ENCODE measurements at places on chromosomes 16 and 17.
A peak's percentile ranks its signal among the peaks of the same experiment; 100 is the strongest.

GRCh38 chr17:68397108-68397536 is 60.2 kb downstream of the WIPI1 start:
- no peak for DNase-seq

GRCh38 chr16:25585526-25585925 is 106.2 kb upstream of the HS3ST4 start:
- no peak for DNase-seq

GRCh38 chr17:51672065-51672464 is 411.7 kb downstream of the UTP18 start:
- DNase-seq, result no peak

DNA sequence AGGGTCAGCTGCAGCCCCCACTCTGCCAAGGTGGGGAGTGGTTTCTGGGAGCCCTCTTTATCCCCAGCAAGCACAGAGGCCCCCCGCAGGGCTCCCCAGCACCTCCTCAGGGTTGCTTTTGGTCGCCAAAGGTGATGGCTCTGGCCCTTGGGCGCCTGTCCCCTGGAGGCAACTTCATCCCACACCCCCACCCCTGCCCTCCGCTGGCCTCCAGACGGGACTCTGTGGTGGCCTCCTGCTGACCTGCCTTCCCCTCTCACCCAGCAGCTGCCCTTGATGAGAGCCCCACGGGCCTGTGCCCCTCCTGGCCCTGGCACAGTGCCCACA is 7.8 kb upstream of the RHOT2 start:
- no peak for DNase-seq

DNA sequence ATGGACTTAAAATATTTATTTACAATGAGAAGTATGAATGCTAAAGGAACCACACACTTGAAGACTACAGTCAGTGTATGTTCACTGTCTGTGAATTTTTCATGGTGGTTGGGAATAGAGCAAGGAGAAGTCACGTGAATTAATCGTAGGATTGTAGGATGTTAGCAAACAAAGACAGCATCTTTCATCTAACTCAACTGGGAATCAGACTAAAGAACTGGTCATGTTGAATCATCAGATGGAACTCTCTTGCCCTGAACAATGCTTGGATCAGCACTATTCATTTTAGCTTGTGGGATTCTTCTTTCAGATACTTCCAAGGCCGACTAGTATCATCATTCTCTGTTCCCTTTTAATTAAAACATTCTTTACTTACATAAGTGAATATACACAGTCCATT is 18.1 kb downstream of the KCNJ2 start:
- DNase-seq, result peak; percentile 21

GRCh38 chr16:12245921-12246720 is 269.6 kb downstream of the SNX29 start:
- DNase-seq, result no peak

DNA sequence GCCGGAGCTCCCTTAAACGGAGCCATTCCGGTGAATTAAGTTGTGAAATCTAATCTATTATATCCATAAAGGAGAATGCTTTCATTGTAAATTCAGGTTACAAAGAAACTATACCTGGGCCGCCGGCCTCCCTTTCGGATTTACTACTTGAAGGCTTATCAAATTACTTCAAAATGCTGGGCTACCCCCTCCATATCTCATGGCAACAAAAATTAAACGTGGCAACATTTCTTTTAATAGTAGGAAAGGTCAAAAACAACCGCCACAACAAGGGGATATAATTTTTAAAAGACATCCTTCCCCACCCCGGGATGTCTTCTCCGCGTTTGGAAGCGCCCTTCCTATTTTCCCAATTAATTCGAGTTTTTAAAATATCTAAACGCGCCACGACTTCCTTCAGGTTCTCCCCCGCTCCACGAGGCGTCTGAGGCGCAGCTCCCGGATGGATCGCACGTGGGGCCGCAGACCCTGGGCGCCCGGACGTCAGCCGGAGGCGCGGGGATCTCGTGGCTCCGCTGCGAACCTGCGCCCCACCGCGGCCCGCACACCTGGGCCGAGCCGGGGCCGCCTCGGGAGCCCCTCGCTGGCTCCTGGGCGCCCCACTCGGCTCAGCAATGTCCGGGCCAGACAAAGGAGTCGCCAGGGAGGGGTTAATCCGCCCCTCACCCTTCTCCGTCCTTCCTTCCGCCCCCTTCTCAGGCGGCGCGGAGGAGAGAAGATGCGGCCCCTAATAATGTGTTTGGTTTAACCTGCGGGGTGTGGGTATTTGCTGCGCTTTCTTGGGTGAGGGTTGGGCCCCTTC is 47.4 kb upstream of the SLC38A10 start:
- DNase-seq, result no peak

DNA sequence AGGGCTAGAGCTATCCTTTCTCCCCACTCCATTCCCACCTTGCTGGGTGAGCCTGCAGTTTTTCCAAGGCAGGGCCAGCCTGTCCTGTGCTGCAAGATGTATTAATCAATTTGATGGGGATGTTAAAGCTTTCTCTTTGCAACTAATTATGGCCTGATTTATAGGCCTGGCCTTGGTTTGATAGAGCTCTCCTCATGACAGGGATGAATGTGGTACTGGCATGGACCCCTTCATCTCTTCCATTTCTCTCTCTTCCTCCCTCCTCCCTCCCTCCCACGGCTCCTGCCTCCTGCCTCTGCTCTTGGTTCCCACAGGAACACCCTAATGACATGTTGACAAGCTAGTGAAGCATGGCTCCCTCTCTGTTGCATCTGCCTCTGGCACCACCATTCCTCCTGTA is 47.2 kb upstream of the SKAP1 start:
- DNase-seq, result no peak

GRCh38 chr16:46573008-46573833 is 48.0 kb downstream of the SHCBP1 start:
- peak; percentile 56 for DNase-seq

DNA sequence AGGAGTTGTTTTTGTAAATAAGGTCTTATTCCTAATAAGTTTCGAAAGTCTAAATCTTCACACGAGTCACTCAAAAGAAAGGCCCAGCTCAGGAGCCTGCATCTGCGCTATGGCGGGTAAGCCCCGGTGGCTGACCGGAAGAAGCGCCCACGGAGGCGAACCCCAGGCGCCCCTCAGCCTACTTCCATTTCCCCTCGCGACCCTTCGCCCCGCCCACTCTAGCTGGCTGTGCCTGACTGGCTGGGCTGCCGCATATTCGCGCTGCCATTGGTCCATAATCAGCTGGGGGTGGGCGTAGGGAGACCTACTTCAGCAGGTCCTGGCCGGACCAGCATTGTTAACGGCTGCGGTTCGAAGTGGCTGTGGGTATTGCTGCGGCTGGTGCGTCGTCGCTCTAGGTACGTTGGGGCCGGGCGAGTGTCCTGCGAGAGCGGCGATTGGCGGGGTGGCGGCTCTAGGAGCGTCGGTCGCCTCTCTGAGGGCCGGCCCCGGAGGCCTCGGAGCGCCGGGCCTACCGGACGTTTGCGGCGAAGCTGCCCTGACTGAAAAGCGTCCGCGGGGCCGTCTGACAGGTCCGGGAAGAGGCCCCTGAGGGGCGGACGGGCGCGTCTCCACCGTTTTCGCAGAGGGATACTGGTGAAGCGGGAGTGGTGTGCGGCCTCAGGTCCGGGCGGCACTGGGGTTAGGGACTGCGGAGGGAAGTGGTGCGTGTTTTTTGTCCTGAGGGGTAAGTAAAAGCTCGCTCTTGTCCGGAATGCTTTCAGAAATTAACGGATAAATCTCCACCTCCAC is at the start of gene ATF7IP2:
Gene ATF7IP2, plus strand, starts transcription at position 337 of the 792 bp plus-strand sequence. CDS start 44,560 bp downstream, outside the sequence.
- peak; percentile 92 for DNase-seq

DNA sequence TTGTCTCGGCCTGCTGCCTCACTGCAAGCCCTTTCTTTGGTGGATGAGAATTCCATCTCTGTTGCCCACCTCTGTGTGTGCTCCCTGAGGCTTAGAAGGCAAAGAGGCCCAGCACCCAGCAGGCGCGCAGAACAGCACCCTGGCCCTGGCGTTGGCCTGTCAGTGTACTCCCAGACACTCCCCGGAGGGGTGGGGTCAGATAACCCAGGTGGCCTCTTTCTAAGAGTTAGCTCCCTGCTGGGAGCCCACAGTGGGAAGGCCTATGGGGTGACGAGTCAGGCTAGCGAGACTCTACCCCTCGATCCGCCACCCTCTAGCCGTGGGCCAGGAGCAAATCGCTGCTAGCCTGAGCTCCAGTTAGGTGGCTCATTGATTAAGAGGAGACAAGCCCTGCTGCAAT is 38.1 kb downstream of the SRL start:
- DNase-seq, result no peak

- DNase-seq, result no peak
Observed at GRCh38 chr17:35895636-35896587, 15.8 kb upstream of the CCL5 start.

GRCh38 chr17:56434610-56435009 is 158.9 kb upstream of the NOG start:
- DNase-seq, result no peak
